ENCODE measurements at places on chromosomes 13 and 19.
A peak's percentile ranks its signal among the peaks of the same experiment; 100 is the strongest.

- DNase-seq, result no peak
Observed at GRCh38 chr19:5430237-5430636, 25.0 kb upstream of the ZNRF4 start.

DNA sequence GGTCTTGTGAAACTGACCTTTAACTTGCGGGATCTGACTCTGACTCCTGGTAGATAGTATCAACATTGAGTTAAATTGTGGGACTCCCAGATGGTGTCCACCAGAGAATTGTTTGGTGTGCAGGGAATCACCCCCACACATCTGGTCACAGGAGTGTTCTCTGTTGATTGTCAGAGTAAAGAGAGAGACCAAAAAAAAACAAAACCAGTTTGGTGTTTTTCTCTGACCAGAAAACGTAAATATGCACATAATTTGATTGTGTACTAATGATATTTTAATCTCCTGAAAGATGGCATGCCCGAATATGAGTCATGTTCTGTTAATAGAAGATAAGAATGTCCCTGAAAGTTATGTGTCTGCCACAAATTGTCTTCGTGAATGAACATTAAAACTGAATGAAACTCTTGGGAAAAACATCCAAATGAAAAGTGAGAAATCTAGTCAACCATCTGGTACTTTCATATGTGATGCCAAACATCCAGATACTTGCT is 118.5 kb upstream of the GPC6 start:
- no peak for DNase-seq

DNA sequence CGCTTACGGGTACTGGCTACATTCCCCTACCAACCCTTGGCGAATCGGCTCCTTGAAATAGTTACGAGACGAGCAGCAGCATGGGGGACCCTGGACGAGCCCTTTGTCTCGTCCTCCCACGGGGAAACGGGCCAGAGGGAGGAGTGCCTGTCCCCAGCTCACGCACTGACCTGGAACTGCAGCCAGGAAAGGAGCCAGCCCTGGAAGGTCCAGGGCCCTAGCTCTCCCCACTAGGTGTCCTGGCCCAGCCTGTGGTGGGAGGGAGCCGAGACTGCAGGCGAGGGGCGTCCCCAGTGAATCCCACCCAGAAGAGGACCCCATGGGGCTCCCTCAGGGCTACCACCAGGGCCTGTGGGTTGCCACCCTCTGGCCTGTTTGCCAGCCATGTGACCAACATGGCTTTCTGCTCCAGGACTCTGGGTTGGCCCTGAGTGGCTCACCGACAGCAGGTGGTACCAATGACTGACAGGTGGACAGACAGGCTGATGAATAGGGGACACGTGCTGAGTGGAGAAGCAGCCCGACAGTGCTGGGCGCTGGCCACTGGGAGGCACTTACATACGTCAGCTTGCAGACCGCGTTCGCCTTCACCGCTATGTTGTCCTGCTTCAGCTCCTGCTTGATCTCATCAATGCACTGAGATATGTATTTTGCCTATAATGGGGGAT is 13.2 kb downstream of the AP3D1 start:
- no peak for DNase-seq

GRCh38 chr19:12721656-12722565 is 1.8 kb downstream of the TNPO2 start:
- DNase-seq, result peak; percentile 72

DNA sequence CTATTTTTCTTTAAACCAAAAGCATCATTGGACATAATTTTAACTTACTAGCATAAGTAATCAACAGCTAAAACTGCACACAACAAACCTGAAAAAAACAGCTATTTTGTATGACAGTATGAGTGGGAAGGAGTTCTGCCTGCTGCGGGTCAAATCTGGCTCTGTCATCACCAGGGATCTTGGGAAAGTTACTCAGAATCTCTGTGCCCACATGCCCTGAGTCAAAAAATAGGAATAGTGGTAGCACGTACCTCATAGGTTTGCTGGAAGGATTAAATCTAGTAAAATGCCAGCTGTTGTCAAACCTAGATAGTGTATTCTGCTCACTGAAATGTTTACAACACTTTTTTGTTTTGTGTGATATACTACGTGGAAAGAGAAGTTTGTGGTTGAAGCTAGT is 1.1 kb downstream of the CLN5 start:
- no peak for DNase-seq

GRCh38 chr13:71285700-71286099 is 581.3 kb downstream of the DACH1 start:
- DNase-seq, result no peak

DNA sequence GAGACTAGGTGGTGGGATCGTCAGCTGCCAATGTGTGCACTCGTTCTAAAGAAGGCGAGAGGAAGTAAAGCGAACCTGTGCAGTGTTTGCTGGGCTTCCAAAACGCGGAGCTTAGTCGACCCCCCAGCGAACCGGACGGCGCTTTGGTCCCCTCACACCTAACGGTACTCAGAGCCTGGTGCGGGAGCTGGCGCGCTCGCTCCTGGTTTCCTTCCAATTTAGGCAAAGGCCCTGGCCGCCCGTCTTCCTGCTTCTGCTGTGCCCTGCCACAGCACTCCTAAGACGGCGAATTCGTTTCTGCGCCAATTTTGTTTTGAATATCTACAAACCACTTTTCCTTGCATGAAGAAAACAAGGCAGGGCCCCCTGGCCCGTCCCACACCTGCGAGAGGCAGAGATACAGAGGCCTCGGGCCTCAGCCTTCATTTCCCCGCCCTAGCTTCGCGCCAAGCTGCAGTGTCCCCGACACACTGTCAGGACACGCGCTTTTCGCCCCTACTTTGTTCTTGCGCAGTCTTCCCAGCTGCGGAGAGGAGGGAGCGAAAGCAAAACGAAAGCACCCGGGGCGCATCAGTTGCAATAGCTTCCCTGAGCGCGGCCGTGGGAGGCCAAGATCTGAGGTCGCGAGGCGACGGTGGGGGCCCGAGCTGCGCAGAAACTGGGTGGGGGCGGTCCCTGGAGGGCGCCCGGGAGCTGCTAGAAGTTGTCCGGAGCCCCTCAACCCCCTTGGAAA is 111.9 kb downstream of the KCNRG start:
- DNase-seq, result no peak

DNA sequence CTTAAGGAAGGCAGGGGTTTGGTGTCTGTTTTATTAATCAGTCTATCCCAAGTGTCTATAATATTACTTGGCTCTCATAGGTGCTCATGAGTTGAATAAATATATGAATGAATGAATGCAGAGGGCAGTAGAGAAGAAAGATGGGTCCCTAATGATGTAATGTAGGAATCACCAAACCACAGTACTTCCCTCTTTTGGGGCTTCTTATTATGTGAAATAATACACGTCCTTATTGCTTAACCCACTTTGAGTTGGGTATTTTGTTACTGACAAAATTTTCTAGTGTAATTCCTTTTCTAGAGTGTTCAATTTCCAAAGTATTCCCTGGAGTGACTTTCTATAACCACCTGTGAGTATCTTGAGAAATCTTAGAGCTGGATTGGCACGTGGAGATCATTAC is 13.2 kb downstream of the KLK5 start:
- no peak for DNase-seq
